ENCODE measurements at places on chromosomes 5 and 9.
A peak's percentile ranks its signal among the peaks of the same experiment; 100 is the strongest.

GRCh38 chr5:157549954-157550549, 25.5 kb downstream of the ADAM19 start:
- H3K4me3 ChIP-seq: no peak overlapping the region
- H3K27me3 ChIP-seq: no peaks in the 10 kb centered on the region
- DNase-seq: no peak
- no peaks in the 10 kb centered on the region for H3K36me3 ChIP-seq

DNA sequence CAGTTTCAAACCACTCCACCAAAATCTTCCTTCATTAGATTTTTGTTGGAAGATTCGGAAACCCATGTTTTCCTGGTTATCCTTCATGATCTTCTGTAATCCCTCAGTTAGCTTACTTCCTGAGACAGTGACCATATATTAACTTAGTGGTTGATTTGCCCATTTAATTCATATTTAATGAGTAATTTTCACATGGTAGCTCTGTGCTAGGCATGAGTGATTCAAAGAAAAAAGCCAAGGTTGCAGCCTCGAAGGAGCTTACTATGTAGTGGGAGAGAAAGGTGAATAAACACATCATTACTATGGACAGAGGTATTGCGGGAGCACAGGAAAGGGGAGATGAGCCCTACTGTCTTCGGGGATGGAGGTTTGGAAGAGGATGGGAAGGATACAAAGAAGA, 158.5 kb downstream of the TLE1 start:
- DNase-seq: no peak
- H3K4me3 ChIP-seq: no peak overlapping the region
- H3K36me3 ChIP-seq: no peaks in the 10 kb centered on the region
- H3K4me1 ChIP-seq: peaks cover 2% of the 10 kb centered on the region
- no peak overlapping the region for H3K27ac ChIP-seq

DNA sequence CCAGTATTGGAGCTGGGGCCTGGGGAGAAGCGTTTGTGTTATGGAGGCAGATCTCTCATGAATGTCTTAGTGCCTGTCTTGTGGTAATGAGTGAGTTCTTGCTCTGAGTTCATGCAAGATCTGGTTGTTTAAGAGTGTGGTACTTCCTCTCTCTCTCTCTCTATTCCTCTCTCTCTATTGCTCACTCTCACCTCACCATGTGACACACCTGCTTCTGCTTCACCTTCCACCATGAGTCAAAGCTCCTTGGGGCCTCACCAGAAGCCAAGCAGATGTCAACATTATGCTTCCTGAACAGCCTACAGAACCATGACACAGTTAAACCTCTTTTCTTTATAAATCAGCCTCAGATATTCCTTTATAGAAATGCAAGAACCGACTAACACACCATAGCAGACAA, 242.7 kb upstream of the ADRA1B start:
- H3K4me1 ChIP-seq: no peaks in the 10 kb centered on the region
- DNase-seq: no peak
- no peaks in the 10 kb centered on the region for H3K27me3 ChIP-seq
- H3K4me3 ChIP-seq: no peak overlapping the region
- H3K36me3 ChIP-seq: no peaks in the 10 kb centered on the region

GRCh38 chr5:180595381-180596114, 4.2 kb upstream of the SCGB3A1 start:
- no peak overlapping the region for H3K27ac ChIP-seq
- H3K4me1 ChIP-seq: peaks cover 22% of the 10 kb centered on the region
- peaks cover 8% of the 10 kb centered on the region for H3K27me3 ChIP-seq
- H3K4me3 ChIP-seq: no peak overlapping the region

DNA sequence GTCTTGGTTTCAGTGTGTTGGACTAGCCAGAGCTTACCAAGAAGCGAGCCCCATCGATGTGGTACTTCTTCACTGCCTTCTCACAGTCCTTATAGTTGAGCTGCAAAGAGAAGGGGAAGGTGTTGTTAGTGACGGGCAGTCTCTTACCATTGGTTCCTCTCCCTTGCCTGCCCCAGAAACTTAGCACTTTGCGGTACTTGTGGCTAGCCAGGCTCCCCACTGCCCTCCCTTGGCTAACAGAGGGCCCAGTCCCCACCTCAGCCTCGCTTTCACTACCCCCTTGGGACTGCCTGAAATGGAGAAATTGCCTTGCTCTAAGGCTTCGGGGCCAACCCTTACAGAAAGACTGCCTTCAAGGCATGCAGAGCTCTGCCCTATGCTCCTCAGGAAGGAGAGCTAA, 4.3 kb downstream of the LCP2 start:
- H3K4me1 ChIP-seq: peaks cover 2% of the 10 kb centered on the region
- H3K36me3 ChIP-seq: no peaks in the 10 kb centered on the region
- no peak overlapping the region for H3K4me3 ChIP-seq
- DNase-seq: no peak

DNA sequence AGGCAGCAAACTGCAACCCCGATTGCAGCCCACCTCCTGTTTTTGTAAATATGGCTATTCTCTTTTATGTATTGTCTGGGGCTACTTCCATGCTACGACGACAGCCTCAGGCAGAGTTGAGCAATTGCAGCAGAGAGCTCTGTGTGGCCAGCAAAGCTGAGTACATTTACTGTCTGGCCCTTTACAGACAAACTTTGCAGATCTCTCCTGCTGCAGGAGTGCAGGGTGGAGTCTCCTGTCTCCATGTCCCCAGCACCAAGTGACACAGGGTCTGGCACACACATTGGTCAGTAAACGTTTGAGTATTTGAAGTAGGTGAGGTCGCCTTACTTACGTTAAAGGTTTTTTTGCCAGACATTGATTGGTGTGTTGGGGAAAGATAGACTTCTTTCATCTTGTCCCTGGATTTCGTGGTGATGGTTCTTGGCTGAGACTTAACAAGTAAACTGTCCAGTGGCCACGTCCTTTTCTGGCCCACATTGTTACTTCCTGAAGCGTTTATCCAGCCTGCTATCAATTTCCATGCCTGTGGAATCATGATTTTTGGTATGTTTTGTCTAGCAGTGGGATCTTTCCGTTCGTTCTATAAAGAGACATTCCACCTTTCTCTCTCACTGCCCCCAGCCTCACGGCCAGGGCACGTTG, 27.2 kb downstream of the PRRC2B start:
- peak overlapping the region; percentile 16 for H3K27ac ChIP-seq
- no peaks in the 10 kb centered on the region for H3K36me3 ChIP-seq
- H3K4me3 ChIP-seq: no peak overlapping the region
- DNase-seq: no peak

DNA sequence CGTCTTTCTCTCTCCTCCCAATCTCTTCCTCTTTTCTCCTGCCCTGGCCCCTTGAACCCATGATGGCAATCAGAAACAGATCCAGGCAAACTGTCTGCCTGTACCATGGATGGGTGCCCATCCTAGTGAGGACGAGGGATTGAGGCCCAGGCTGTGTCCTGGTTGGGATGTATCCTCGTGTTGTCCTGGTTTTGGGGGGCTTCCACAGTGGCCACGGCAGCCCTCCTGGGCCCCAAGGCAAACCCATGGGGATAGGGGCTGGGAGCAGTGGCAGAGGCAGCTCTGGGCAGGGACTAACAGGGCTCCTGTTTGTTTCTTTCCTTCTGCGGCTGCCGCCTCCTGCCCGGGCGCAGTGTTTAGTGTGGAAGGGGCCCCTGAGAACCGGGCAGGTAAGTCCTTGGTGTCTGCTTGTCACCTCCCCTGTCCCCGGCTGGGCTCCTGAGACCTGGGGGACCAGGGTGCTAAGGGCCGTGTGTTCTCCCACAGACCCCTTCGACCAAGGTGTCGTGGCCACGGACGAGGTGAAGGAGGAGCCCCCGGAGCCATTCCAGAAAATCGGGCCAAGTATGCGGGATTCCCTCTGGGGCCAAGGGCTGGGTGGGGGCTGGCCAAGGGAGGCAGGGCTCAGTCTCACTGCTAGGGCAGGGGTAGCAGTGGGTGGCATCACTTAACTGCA, 70.0 kb downstream of the AMBP start:
- H3K27me3 ChIP-seq: no peaks in the 10 kb centered on the region
- no peaks in the 10 kb centered on the region for H3K4me1 ChIP-seq

DNA sequence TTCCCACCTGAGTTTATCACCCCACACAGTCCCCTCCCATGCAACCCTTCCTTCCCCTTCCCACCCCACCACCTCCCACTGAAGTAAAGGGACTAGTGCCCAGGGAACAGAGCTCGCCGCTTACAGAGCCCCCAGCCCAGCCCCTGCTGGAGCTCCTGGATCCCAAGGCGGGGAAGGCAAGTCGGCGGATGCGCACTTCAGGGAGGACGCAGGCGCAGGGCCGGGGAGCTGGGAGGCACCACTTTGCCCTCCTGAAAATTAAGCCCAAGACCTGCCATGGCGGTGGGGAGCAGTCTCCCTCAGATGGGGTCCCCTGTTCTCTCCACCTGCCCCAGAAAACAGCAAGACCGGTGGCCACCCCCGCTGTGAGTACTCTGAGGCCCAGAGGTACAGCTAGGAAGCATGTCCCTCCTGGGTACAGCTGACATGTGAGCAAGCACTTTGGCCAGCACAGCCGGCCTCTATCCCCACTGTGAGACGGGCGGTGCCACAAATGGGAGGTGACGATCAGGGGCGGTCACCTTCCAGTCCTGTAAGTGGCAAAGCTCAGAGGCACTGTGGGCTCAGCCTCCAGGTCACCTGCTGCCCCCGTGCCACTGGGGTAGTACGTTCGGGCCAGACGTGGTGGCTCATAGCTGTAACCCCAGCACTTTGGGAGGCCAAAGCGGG, 45.9 kb downstream of the COL23A1 start:
- no peaks in the 10 kb centered on the region for H3K36me3 ChIP-seq
- H3K27me3 ChIP-seq: no peaks in the 10 kb centered on the region
- no peak for DNase-seq

GRCh38 chr9:107439991-107440456, 49.5 kb downstream of the KLF4 start:
- H3K27me3 ChIP-seq: no peaks in the 10 kb centered on the region
- no peak overlapping the region for H3K27ac ChIP-seq
- no peaks in the 10 kb centered on the region for H3K4me1 ChIP-seq

GRCh38 chr5:2737273-2738155, 14.0 kb downstream of the IRX2 start:
- no peak overlapping the region for H3K4me3 ChIP-seq
- DNase-seq: no peak
- H3K36me3 ChIP-seq: no peaks in the 10 kb centered on the region
- H3K27ac ChIP-seq: no peak overlapping the region
- peaks cover 12% of the 10 kb centered on the region for H3K4me1 ChIP-seq

GRCh38 chr5:135324897-135325650, 74.0 kb downstream of the MACROH2A1 start:
- no peak overlapping the region for H3K4me3 ChIP-seq
- no peak overlapping the region for H3K27ac ChIP-seq
- no peaks in the 10 kb centered on the region for H3K27me3 ChIP-seq

- no peaks in the 10 kb centered on the region for H3K27me3 ChIP-seq
- no peak overlapping the region for H3K4me3 ChIP-seq
- H3K36me3 ChIP-seq: no peaks in the 10 kb centered on the region
- no peak for DNase-seq
Measured at GRCh38 chr5:124675931-124676846, 70.2 kb downstream of the ZNF608 start.

DNA sequence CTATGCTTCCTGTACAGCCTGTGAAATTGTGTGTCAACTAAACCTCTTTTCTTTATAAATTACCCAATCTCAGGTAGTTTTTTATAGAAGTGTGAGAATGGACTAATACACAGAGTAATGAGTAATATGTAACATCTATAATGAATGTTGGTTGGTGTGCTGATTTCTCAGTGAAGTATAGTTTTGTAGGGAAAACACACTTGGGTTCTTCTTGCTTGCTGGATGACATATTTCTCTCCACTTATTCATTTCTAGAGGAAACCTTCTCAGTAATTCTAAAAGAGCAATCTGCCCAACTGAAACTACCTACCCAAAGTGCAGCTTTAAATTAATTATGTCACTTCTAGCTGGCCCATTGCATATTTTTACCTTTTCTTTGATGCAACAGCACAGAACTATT, 81.1 kb upstream of the RORB start:
- no peak overlapping the region for H3K4me3 ChIP-seq
- no peaks in the 10 kb centered on the region for H3K27me3 ChIP-seq
- DNase-seq: no peak

DNA sequence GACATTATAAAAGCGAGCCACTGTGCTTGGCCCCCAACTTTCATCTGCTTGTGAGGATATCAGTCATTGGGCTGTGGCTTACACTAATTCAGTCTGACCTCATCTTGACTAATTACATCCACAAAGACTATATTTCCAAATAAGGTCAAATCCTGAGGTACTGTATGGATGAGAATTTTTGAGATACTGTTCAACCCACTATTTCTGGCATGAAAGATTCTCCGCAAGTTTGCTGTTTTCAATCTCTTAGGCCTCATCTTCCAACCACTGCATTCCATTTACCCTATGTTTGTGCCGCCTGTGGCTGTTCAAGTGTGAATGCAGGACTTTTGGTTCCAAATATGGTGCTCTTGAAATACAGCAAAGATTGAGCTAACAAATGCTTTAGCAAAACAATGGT, 400.9 kb upstream of the SGCD start:
- H3K27ac ChIP-seq: no peak overlapping the region
- H3K36me3 ChIP-seq: no peaks in the 10 kb centered on the region
- H3K4me3 ChIP-seq: no peak overlapping the region
- H3K4me1 ChIP-seq: no peaks in the 10 kb centered on the region

DNA sequence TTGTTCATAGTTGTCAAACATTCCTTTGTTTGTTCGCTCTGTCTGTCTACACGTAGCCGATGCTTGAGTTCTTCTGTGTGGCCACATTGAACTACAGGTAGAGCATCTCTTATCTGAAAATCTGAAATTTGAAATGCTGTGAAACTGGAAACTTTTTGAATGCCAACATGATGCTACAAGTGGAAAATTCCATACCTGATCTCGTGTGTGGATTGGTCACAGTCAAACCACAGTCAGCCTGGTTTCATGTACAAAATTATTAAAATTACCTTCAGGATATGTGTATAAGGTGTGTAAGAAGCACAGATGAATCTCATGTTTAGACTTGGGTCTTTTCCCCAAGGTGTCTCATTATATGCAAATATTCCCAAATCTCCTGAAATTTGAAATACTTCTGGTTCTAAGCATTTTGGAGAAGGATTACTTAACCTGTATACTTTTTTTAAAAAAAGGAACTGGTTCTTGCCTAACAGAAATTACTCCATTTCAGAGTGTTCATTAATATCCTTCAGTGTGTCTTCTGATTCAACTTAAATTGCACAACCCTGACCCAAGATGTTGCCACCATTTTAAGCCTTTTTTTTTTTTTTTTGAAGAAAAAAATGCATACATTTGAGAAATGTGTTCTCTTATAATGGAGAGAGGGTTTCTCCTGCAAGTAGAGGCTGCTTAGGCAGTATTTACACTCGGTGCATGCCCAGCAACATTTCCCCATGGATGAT, 254.3 kb downstream of the MAST4 start:
- no peak overlapping the region for H3K27ac ChIP-seq
- H3K36me3 ChIP-seq: no peaks in the 10 kb centered on the region
- DNase-seq: no peak

DNA sequence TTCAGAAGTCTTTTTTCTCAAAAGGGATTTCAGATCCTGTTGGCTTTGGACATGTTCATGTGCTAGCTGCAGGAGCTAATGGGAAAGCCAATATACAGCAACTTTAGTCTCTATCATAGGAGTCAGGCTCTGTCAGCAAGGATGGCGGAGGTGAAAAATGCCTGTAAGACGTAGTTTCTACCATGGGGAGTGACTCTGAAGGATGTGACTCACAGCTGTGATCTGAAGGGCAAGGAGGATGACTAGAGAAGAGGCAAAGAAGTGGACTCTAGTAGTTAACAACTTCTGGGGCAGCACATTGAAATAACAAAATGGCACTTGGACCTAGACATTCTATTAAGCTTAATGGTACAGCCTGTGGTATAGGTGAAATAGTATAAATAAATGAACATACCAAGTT, 3.1 kb upstream of the NDUFS4 start:
- H3K4me1 ChIP-seq: peaks cover 10% of the 10 kb centered on the region
- no peak overlapping the region for H3K27ac ChIP-seq
- no peak for DNase-seq
- H3K27me3 ChIP-seq: peaks cover 3% of the 10 kb centered on the region
- no peak overlapping the region for H3K4me3 ChIP-seq
